Stimulated activated CD8-positive, alpha-beta memory T cell treated with anti-CD3 and anti-CD28 coated beads, Interleukin-4, amount 100 ng/mL, for 4 hours (primary cell): ENCODE measurements at places on chromosomes 1 and 21.

- no peak for DNase-seq
These were observed 283.1 kb downstream of the LMX1A start for GRCh38 chr1:165073185-165074007.

GRCh38 chr1:54986025-54986424 is 5.6 kb downstream of the TMEM61 start:
- no peak for DNase-seq

GRCh38 chr1:212738330-212738729 is 38.7 kb upstream of the BATF3 start:
- DNase-seq, result no peak

GRCh38 chr1:236853921-236854604 is 59.0 kb downstream of the MTR start:
- no peak for DNase-seq

- DNase-seq, result no peak
These were observed 272.1 kb upstream of the C1orf87 start for GRCh38 chr1:60345621-60346020.

DNA sequence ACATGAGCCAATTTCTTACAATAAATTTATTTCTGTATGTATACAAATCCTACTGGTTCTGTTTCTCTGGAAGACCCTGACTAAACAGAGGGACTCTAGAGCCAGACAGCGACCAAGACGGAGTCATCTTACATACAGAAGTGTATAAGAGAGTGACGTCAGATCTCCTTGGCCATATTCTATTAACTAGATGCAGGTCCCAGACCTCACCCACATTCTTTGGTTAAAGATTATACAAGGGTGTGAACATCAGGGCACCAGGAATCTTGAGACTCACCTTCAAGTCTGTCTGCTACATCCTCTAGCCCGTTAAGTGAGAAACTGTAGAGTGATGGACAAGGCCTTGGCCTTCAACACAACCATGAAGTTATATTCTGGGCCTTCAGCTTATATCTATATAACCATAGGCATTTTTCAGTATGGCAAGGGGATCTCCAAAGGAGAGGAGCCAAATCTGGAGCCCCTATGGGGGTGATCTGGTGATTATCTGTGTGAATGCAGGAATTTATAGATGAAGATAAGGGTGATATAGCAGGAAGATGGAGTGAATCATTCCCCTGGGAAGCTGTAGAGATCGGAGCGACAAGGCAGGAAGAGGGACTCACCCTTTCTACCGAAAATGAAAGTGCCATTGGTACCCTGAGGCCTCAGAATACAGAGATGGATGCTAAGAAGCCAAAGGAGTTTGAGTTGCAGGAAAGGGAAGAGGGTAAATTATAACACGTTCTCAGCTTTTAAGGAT is 83.9 kb downstream of the ADAMTS1 start:
- no peak for DNase-seq

- DNase-seq, result no peak
These were observed 29.3 kb downstream of the CRYZ start for GRCh38 chr1:74703386-74704182.

DNA sequence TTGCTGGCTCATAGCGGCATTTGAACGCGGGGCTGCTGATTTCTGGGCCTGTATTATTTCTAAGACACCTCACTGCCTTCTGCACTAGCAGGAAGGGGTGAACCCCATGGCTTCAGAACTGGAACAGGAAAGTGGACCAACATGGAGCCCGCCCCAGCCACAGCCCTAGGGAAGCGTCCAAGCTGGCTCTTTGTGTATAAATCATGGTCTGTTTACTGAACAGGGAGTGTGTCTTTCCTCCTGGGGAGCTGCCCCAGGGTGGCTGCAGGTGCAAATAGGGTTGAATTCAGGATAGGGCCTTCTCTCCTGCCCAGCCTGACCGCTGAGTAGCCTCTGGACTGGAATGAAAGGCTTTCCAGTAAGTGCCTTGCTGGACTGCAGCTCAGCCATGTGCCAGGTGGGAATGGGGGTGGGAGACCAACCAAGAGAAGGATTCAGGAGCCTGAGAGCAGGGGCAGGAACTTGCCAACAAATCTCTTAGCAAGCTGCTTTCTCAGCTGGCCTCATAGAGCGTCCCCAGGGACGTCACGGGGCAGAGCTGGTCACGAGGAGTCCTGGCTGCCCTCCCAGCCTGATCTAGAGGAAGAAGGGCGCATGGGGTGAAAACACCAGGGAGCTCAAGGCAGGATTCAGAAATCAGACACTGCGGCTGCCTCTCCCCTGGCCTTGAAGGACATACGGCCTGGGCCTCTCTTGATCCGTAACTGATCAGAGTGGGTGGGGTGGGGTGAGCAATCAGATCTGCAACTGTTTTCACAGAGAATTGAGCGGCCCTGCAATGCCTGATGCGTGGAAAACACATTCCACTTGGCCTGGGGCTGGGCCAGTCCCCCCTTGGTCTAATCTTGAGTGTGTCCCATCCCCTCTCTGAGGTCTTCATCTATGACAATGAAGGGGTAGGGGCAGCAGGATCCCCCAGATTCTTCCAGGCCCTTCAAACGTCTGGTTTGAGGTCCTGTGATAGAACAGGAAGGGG is 56.5 kb upstream of the SELENON start:
- DNase-seq, result no peak
